ENCODE measurements at places on chromosomes 7 and 10.

- peak overlapping the region; percentile 80 for H3K27ac ChIP-seq
- peaks cover 35% of the 10 kb centered on the region for H3K4me1 ChIP-seq
Measured at GRCh38 chr10:73577788-73578187, 13.4 kb downstream of the USP54 start.

DNA sequence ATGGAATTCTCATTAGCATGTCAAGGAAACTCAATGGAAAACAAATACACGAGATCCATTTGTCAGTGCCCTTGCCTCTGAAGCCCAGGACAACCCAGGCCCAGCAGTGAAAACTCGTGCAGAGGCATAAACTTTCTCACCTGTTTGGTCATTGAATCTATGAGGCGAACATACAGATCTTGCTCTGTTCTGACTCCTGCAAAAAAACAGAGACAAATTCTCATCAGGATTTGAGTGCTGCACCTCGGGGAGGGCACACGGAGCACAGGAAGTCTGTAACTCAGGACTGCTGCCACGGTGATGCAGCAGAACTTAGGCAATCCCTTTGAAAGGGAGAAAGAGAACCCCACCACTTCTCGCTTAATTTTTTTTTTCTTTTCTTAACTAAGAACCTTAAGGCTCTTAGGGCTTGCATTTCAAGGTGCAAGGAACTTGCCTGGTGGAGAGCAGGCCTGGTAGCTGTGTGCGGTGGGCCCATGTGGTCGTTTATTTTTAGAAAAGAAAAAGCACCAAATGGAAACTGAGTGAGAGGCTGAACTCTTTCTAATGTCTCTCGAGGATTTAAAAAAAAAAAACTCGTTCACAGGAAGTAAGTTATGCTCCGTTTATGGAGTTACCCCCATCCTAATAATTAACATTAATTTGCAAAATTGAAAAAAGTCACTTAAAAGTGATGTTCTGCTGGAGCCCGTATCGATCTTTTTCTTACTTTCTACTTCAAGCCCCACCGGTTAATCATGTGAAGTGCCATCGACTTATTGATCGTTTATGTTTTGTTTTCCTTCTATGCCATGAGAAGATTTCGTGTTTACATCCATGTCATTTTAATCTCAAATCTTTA, 1.8 kb downstream of the EBF3 start:
- no peaks in the 10 kb centered on the region for H3K27me3 ChIP-seq
- no peaks in the 10 kb centered on the region for H3K4me1 ChIP-seq
- no peak overlapping the region for H3K27ac ChIP-seq
- H3K4me3 ChIP-seq, result no peak overlapping the region

DNA sequence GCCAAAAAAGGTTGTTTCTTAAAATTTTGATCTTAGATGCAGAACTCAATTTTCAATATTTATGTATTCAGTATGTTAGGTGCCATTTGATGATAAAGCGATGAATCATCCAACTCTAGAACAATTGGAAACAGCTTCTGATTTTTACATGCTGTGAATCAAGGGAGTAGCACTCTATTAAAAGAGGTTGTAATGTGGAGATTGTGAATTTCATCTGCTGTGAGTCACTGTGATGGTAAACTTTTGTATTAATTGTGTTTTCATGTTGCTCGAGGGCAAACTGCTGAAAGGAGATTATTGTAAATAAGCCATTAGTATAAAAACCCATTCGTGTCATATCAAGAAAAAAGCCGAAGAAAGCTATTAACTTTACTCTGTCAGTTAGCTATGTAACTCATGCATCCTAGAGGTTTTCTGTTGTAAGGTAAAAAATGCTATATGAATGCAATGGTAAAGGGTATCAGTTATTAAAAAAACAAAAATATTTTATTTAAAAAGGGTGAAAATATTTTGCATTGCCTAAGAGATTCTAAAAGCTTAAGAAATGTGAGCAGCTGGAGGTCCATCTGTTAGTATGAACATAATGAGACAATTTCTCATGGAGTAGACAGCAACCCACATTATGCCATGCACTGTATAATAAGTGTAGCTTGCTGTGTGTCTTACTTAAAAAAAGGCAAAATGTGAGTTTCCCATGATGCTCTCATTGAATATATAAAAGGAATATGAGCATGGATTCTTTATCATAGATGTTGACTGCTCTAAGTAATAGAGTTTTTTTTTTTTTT, 511.0 kb upstream of the PCDH15 start:
- no peaks in the 10 kb centered on the region for H3K27me3 ChIP-seq
- no peak overlapping the region for H3K27ac ChIP-seq
- H3K4me3 ChIP-seq, result no peak overlapping the region
- H3K4me1 ChIP-seq, result no peaks in the 10 kb centered on the region
- H3K36me3 ChIP-seq, result no peaks in the 10 kb centered on the region

DNA sequence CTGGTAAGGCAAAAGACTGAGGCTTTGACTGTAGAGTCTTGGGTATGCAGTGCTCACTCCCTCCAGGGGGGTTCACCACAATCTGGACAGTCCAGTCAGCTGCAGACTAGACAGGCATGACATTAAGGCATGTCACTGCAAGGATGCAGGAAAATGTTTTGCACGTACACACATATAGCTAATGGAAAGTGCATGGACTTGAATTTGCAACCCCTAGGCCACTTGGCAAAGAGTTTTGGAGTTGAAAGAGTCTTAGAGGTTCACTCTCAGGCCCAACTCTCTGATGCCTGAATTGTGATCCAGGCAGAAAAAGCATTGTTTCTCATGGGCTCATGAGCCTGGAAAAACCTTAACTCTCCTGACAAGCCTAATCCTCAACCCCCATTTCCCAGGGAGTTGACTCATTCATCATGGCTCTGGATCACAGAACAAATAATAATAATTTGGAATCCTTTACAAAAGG, 51.9 kb downstream of the LAMB4 start:
- H3K36me3 ChIP-seq, result no peaks in the 10 kb centered on the region
- no peak overlapping the region for H3K4me3 ChIP-seq
- H3K27ac ChIP-seq, result no peak overlapping the region
- no peaks in the 10 kb centered on the region for H3K27me3 ChIP-seq
- DNase-seq, result no peak

DNA sequence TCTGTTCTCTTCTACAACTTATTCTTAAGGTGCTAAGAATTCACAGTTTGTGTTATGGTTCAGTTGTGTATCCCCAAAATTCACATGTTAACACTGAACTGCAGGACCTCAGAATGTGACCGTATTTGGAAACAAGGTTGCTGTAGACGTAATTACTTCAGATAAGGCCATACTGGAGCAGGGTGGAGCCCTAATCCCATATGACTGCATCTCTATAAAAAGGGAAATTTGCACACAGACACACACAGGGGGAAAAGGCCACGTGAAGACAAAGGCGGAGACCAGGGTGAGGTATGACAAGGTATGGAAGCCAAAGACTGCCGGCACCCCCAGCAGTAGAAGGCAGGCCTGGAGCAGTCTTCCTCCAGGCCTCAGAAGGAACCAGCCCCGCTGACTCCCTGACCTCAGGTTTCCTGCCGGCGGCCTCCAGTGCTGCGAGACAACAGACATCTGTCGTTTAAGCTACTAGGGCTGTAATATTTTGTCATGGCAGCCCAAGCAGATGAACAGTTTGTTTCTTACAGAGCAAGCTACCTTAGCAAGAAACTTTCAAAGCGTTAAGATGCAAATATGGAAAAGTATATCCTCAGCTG, 98.7 kb downstream of the PROSER2 start:
- no peak overlapping the region for H3K27ac ChIP-seq
- no peaks in the 10 kb centered on the region for H3K4me1 ChIP-seq
- H3K36me3 ChIP-seq, result no peaks in the 10 kb centered on the region
- no peak for DNase-seq
- no peak overlapping the region for H3K4me3 ChIP-seq

GRCh38 chr10:98259606-98260315, 8.2 kb downstream of the LOXL4 start:
- DNase-seq, result no peak
- H3K4me3 ChIP-seq, result no peak overlapping the region
- H3K36me3 ChIP-seq, result no peaks in the 10 kb centered on the region

DNA sequence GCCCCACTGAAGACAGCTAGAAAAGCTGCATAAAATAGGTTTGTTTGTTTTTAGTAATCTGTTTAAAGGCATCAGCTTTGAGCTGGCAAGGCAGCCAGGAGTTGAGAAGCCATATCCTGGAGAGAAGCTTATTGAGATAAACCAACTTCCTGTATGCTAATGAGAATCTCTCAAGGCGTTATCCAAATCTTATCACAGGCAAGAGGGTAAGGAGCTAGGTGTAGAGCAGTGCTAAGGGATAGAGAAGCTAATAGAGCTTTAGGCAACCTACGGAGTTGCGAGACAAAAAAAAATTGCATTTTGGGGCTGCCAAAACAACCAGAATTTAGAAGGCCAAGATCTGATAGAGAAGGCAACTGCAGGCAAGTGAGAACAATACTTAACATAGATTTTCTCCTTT, 641.6 kb downstream of the SH2D4B start:
- H3K4me1 ChIP-seq, result no peaks in the 10 kb centered on the region
- H3K27me3 ChIP-seq, result no peaks in the 10 kb centered on the region
- no peak overlapping the region for H3K4me3 ChIP-seq
- H3K27ac ChIP-seq, result no peak overlapping the region

DNA sequence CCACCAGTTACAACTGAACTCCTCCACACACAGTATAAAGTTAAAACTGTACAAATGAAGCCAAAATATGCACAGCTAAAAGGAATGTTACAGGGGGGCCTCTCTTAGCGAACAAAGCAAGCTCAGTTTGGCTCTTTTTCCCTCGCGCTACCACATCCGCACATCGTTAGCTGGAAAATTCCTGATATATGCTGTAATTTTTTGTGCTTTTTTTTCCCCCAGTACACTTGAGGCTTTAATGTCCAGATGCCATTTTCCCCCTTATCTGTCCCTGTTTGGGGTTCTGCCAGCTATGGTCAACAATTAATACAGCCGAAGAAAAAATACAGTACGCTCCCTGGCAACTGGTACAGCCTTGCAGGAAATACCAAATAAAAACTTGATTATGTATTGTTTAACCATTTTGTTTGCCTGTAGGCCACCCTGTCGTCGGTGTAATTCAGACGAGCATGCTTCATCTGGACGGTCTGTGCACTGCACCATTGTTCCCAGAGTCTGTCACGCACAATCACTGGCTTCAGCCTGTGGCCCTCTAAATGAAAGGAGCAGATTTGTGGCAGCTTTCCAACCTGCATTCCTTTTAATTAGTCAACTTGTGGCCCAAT, 108.1 kb upstream of the FAM133B start:
- H3K4me3 ChIP-seq, result no peak overlapping the region
- DNase-seq, result no peak
- peaks cover 6% of the 10 kb centered on the region for H3K4me1 ChIP-seq
- H3K36me3 ChIP-seq, result no peaks in the 10 kb centered on the region
- no peak overlapping the region for H3K27ac ChIP-seq

DNA sequence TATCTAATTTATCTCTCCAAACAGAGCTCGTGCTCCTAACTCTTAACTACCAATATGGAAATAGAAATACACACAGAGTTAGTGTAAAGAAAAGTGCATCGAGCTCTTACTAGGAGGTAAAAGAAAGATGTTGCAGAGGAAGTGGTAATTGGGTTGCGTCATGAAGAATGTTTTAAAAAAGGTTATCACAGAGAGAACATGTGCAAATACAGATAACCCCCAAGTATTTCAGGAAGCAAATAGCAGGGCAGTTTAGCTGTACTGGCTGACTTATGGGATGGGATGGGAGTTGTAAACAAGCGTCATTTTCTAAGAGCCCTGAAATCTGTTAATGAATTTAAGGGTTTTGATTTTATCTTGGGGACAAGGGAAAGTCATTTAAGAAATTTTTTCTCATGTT, 153.9 kb downstream of the AGMO start:
- H3K4me3 ChIP-seq, result no peak overlapping the region
- no peak for DNase-seq
- no peaks in the 10 kb centered on the region for H3K36me3 ChIP-seq
- H3K27ac ChIP-seq, result no peak overlapping the region
- H3K4me1 ChIP-seq, result no peaks in the 10 kb centered on the region

DNA sequence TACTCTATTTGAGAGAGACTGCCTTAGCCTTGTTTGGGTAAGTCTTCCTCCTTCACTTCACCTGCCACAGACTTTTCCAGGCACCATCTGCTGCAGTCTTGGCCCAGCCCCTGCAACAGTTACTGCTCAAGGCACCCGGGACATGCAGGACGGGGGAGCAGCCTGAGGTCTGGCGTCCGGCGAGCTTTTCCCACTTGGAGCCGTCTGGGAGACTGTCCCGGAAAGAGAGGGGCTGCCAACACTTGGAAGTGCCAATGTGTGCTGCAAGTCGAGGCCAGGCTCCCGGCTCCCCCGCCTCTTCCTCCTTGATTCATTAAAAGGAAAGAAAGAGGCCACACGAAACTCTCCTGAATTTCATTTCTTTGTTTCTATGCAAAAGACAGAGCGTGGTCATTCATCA, 13.7 kb downstream of the HTRA1 start:
- H3K4me3 ChIP-seq, result no peak overlapping the region
- H3K4me1 ChIP-seq, result no peaks in the 10 kb centered on the region
- DNase-seq, result no peak
- H3K36me3 ChIP-seq, result no peaks in the 10 kb centered on the region
- no peak overlapping the region for H3K27ac ChIP-seq

DNA sequence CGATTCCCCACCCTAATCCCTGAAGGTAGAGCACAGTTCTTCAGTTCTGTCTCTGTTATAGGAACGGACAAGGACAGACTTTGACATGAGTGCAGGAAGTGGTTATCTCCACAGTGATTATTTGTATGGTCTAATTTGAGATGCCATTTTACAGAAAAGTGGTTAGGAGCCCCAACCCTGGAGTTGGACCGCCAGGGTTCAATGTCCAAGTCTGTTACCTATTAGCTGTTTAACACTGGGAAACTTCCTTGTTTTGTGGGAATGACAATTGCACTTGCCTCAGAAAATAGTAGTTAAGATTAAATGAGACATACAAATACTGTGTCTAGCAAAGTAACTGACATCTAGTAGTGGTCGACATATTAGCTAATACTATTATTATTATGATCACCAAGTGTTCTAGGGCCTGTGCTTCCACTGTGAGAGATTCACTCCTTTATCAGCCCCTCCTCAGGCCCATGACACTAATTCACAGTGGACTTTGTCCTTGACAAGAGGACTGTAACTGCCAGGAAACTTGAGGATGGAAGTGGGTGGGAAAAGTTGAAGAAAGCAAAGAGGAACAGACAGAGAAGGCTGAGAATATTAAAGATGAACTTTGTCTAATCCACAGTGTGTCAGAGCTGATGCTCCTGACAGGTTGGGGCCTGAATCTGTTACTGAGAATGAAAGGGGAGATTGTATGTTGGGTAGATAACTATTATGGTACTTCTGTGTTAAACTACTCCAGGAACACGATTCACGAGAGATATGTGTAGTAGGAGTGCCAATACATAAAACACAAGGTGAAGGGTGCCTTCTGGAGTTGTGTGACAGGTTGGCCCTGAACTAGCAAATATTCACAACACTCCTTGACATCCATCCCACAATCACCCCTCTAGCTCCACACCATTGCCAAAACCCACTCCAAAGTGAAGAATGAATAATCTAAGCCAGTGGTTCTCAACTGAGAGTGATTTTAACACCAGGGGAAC, 66.4 kb downstream of the TAC1 start:
- H3K27me3 ChIP-seq, result peaks cover 36% of the 10 kb centered on the region
- no peak overlapping the region for H3K4me3 ChIP-seq
- no peaks in the 10 kb centered on the region for H3K4me1 ChIP-seq
- DNase-seq, result no peak
- H3K27ac ChIP-seq, result no peak overlapping the region

GRCh38 chr7:55061726-55062499, 43.1 kb downstream of the EGFR start:
- H3K4me1 ChIP-seq, result peaks cover 50% of the 10 kb centered on the region
- peaks cover 53% of the 10 kb centered on the region for H3K36me3 ChIP-seq
- no peaks in the 10 kb centered on the region for H3K27me3 ChIP-seq
- DNase-seq, result no peak
